Cerebellum (tissue), 4 donors: ENCODE measurements at places on chromosomes 2 and 18. TPM values are rescaled to one million over a fixed set of nuclear protein-coding genes. Genes with fewer than 3 reads are reported as not detected.

Gene LAMA1
- 46.9 TPM for total RNA-seq

Gene MERTK
- total RNA-seq = 6.4 TPM

Gene CLEC4F
- not detected for total RNA-seq

Gene ARHGAP15
- 2.9 TPM for total RNA-seq

Gene NCKAP5
- 25.3 TPM for total RNA-seq

Gene AQP4
- 84.5 TPM for total RNA-seq
